WTC11 (cell line): ENCODE measurements at places on chromosomes 4 and X.

DNA sequence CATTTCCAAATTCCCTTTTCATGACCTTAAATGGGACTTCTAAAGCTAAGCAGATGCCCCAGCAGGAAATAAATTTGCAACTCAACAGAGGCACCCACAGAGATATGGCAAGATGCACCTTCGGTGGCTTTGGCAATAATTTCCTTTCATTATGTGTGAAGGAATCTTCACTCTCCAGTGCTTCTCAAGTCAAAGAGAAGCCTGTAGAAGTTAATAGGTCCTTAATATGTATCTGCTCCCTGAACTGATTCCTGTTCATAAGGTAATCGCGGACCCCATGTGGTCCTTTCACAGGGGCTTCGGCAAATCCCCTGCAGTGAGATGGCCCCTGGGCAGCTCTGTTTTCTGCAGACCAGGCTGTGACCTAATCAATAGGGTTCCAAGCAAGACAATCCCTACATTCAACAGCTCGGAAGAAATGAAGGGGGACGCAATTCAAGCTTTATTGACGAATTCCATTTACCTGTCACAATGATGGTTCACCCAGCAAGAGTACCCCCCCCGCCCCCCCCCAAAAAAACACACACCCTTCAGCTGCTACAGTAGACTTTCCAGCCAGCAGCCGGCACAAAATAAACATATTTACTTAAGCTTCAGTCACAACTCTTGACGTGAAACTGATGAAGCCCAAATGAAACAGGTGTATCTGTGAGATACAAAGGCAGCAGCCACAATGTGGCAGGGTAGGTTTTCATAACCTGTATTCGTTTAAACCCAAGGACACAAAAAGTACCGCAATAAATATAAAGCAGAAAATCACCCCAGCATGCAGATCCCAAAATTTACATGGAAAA lies 35.3 kb downstream of the FAT1 start:
- peak; percentile 55 for DNase-seq

DNA sequence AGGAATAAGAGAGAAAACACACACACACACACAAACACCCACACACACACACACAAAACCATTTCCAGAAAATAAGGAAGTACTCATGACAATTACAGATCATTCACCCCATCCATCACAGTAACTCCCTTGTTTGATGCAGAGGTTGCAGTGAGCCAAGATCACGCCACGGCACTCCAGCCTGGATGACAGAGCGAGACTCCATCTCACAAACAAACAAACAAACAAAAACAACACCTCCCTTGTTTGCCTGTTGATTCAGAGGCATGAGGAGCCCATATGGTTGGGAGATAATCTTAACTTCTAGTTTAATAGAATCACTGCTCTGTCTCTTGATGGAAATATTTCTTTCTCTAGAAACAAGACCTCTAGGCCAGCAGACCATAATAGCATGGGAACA lies 2043.5 kb upstream of the AGA start:
- no peak for DNase-seq

GRCh38 chrX:132714913-132715312 lies 226.1 kb upstream of the MBNL3 start:
- no peak for DNase-seq

DNA sequence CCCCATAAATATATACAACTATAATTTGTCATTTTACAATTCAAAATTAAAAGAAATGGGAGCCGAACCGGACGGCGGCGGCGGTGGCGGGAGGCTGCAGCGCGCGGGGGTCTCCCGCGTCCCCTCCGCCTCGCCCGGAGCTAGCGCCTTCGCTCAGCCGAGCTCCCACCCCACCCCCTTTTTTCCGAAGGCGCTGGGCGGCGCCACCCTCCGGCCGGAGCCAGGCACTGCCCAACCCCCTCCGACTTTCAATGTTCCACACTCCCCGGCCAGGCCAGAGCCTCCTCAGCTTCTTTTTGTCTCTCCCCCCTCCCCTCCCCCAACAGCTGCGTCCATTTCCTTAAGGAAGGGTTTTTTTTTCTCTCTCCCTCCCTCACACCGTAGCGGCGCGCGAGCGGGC lies 214.1 kb upstream of the GEMIN8 start:
- DNase-seq: peak; percentile 73

- DNase-seq: no peak
Measured at GRCh38 chr4:80434238-80434637, 98.7 kb downstream of the CFAP299 start.

DNA sequence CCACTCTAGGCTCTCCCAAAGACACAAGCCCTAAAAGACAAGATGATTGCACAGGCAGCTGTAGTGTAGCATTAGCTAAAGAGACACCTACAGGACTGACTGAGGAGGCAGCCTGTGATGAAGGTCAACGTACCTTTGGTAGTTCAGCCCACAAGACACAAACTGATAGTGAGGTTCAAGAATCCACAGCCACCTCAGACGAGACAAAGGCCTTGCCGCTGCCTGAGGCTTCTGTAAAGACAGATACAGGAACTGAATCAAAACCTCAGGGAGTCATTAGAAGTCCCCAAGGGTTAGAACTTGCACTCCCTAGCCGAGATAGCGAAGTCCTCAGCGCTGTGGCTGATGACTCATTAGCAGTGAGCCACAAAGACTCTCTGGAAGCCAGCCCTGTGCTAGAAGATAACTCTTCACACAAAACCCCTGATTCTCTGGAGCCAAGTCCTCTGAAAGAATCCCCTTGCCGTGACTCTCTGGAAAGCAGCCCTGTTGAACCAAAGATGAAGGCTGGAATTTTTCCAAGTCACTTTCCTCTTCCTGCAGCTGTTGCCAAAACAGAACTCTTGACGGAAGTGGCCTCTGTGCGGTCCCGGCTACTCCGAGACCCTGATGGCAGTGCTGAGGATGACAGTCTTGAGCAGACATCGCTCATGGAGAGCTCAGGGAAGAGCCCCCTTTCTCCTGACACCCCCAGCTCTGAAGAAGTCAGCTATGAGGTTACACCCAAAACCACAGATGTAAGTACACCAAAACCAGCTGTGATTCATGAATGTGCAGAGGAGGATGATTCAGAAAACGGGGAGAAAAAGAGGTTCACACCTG lies 306.3 kb downstream of the ANK2 start:
- DNase-seq: no peak

GRCh38 chr4:118964891-118965411 lies 76.3 kb downstream of the SYNPO2 start:
- no peak for DNase-seq

DNA sequence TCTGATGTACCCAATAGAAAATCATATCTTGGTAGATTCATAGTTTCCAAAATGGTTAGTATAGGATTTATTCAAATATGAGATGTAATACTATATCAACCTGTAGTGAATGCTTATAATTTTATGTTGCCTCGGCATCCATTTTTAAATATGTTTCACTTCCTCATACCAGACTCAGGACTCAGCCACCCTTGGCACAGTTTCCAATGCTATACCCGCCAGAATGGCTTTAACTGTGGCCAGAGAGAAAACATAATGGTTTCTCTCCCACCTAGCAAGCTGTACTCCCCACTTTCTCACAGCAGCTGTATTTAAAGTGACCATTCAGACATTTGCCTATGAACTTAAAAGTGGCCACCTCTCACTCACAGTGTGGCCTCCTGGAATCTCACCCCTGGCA lies 466.6 kb upstream of the PABPC4L start:
- DNase-seq: no peak

DNA sequence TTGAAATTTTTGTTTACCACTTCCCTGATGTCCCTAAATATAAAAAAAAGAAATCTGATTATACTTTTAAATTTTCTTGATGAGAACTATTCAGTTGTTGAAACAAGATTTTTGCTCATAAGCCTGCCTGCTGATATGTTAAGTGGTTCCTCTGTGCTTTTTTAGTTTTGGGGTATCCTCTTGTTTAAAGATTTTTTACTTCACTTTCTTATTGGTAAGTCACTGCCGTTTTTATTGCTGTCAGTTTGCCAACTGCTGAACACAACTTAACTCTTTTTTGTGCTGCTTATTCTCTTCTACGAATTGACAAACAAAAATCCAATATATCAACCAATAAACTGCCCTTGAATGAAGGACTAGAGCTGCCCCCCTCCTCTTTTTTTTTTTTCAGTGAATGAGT lies 39.5 kb downstream of the GUCY1A1 start:
- DNase-seq: no peak

- DNase-seq: no peak
Measured at GRCh38 chrX:130426531-130426930, 24.7 kb downstream of the RBMX2 start.

GRCh38 chr4:95835672-95836071 lies 4.2 kb upstream of the PDHA2 start:
- DNase-seq: peak; percentile 40

DNA sequence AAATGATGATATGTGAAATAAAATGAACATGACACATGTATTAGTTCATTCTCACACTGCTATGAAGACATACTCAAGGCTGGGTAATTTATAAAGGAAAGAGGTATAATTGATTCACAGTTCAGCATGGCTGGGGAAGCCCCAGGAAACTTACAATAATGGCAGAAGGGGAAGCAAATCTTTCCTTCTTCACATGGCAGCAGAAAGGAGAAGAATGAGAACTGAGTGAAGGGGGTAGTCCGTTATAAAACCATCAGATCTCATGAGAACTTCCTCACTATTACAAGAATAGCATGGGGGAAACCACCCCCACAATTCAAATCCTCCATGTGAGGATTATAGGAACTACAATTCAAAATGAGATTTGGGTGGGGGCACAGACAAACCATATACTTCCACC lies 243.9 kb upstream of the GYPA start:
- no peak for DNase-seq

DNA sequence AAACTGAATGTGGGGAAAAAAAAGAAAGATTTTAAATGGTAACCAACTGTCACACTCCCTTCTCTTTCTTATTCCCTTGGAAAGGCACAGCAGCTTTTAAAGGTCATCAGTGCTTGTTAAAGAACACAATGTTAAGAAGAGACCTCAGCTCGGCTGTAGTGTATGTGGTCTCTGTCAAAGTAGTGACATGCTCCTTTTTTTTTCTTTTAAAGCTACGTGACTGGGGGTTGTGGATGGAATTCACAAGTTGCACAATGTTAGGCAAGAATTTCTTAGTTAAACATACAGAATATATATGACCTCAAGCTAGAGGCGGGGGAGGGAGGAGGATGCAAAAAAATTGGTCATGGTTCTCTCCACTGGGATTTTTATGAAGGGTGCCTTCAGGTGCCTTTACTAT lies 45.6 kb downstream of the OCRL start:
- DNase-seq: no peak

- no peak for DNase-seq
Measured at GRCh38 chr4:109989618-109990017, 76.9 kb downstream of the EGF start.

- no peak for DNase-seq
Measured at GRCh38 chr4:19317377-19317776, 934.3 kb upstream of the SLIT2 start.

DNA sequence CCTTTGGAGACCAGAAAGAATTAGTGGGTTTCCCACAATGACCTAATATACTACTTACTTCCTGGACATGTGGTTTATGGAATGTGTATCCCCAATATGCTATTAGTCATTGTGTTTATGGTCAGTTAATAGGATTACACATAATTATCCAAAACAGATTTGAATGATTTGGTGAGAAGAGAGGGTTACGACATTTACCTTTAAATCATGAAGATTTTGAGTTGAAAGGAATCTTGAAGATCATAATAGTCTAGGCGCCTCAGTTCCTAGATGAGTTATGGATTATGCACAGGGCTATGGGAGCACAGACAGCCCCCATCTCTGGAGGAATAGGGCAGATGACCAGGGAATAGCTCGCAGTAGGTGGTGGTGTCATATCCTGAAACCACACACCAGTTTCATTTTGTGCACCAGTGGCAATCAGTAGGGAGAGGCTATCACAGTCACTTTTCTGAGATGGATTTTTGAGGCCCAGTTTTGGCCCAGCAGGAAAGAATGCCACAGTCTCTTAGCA lies 61.3 kb downstream of the SEPTIN11 start:
- DNase-seq: no peak

DNA sequence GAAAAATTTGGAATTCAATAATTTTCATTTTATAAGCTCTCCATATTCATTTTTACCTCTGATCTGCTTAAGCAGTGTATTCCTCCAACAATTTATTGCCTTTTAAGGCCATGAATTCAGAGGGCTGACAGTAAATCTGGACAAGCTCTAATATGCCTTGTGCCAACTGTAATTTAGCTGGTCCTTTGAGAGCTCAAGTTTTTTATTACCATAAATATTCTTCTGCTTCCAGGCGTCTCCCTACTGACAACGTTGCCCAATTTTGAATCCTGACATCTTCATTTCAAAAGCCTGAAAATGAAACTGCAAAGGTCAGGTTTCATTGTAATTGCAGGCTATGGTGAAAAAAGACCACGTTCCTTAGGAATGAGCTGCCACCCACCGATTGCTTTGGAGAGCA lies 95.8 kb upstream of the GEMIN8 start:
- no peak for DNase-seq

DNA sequence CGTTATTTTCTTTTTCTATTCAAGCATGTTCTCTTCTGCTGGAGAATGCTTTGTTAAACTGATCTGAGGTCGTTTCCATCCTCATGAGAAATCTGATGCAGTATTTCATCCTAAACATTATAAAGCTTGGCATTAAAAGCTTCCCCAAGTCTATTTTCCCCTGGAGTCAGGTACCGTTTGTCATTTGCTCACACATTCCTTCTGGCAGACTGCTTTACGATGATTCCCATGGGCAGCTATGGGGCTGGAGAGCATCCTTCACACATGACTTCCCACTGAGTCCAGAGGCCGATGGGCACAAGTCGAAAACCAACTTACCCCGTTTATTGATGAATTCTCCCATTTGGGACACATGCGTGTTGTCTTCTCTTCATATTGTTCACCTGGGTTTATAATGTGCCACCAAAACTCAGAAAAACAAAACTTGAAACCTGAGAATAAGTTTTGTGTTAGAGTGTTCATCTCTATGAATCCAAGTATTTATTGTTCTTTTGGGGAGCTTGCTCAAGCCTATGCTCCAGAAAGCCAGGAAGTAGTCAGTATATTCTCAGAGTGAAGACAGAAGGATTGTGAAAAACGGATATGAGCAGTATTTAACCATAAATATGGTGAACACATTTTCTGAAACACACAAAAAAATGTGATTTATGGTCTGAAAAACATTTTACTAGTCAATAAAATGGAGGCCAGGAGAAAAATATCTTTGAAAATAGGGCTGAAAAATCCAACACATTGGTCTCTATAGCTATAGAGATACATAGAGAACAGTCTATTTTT lies 298.8 kb upstream of the NOCT start:
- no peak for DNase-seq

GRCh38 chr4:169377367-169377766 lies 106.6 kb upstream of the SH3RF1 start:
- DNase-seq: no peak

GRCh38 chr4:182809417-182810102 lies 107.6 kb downstream of the DCTD start:
- peak; percentile 50 for DNase-seq

DNA sequence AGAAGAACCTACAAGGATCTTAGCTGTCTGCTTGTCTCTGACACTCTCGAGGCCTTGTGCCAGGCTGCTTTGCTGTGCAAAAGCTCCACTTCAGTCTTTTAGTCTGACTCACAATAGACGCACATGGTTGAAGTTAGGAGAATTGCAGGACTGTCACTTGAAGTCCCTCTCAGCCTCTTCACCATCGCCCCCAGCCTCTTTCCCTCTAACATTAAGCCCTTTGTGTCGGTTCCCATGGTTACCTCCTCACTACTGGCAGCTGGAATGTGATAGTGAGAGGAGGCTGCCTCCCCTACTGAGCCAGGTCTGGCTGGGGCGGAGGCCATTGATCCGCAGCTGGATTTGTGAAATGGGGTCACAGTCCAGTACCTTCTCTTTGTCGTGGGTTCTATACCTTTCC lies 201.8 kb downstream of the SOWAHB start:
- peak; percentile 77 for DNase-seq

- DNase-seq: no peak
Measured at GRCh38 chrX:39563178-39563577, 534.6 kb downstream of the BCOR start.

GRCh38 chrX:12771445-12772069 lies 19.7 kb upstream of the PRPS2 start:
- peak; percentile 66 for DNase-seq
